Activated T-cell treated with anti-CD3 and anti-CD28 coated beads, Interleukin-2, amount 50 U/mL, for 24 hours (primary cell): ENCODE measurements at places on chromosomes 12 and 14.

- DNase-seq = no peak
These were observed 258.7 kb upstream of the BTG1 start for GRCh38 chr12:92404259-92404894.

- no peak for DNase-seq
These were observed 60.6 kb downstream of the PTPRB start for GRCh38 chr12:70576341-70577282.

DNA sequence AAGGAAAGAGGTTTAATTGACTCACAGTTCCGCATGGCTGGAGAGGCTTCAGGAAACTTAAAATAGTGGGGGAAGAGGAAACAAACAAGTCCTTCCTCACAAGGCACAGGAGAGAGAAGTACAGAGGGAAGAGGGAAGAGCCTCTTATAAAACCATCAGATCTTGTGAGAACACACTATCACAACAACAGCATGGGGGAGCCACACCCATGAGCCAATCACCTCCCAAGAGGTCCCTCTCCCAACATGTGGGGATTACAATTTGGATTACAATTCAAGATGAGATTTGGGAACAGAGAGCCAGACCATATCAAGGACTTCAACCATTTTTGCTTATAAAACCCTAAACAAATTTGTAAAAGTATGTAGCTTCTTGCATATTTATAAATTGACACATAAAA is 45.8 kb downstream of the SLCO1C1 start:
- no peak for DNase-seq

- DNase-seq = peak; percentile 64
These were observed 12.2 kb downstream of the TEP1 start for GRCh38 chr14:20400965-20401593.

- no peak for DNase-seq
These were observed 64.3 kb downstream of the DAD1 start for GRCh38 chr14:22524784-22525161.

DNA sequence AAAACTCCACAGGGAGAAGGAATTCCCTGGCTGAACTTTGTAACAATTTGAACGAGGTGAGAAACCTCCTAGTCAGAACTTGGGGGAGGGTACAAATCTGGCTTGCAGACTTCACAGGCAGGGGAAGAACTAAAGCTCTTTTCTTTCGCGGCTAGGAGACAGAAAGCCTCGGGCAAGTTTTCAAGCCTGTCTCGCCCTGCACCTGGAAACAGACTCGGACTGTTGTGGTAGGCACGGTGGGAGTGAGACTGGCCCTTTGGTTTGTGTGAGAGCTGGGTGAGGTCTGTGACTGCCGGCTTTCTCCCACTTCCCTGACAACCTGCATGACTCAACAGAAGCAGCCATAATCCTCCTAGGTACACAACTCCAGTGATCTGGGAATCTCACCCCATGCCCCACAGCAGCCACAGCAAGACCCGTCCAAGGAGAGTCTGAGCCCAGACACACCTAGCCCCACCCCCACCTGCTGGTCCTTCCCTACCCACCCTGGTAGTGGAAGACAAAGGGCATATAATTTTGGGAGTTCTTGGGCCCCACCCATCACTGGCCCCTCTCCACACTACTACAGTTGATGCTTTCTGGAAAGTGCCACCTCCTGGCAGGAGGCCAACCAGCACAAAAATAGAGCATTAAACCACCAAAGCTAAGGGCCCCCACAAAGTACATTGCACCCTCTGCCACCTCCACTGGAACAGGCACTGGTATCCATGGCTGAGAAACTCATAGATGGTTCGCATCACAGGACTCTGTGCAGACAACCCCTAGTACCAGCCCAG is 102.7 kb upstream of the ST8SIA1 start:
- no peak for DNase-seq

- no peak for DNase-seq
These were observed 65.9 kb upstream of the OTOGL start for GRCh38 chr12:80033448-80033847.

DNA sequence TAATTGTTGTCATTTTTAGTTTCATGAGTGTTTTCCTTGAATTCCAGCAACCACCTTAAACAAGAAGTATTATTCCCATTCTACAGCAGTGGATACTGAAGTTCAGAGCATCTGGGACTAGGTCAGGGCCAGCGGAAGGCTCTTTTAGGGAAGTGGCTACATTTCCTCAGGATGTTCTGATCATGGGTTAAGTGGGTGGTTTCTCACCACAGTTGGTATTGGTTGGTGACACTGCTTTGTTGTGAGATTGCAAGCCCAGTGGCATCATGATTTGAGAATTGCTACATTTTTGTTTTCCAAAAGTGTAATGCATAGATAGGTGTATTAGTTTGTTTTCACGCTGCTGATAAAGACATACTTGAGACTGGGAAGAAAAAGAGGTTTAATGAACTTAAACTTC is 47.1 kb downstream of the SYNE2 start:
- DNase-seq = no peak

DNA sequence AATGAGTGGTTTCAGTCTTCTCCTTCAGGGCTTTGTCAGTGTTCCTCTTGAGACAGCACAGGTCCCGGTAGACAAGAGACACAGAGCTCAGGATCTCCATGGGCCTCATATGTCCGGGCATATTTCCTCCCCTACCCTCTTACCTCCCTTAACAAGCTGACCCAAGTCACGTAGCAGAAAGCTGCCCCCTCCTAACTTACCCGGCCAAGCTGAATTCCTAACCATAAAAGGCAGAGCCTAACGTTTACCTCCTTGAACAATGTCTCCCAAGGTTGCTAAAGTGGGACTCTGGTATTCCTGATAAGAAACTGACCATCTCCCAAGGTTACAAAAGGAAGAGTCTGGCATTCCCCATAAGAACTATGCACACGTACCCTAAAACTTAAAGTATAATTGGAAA is 182.2 kb upstream of the USP15 start:
- no peak for DNase-seq

DNA sequence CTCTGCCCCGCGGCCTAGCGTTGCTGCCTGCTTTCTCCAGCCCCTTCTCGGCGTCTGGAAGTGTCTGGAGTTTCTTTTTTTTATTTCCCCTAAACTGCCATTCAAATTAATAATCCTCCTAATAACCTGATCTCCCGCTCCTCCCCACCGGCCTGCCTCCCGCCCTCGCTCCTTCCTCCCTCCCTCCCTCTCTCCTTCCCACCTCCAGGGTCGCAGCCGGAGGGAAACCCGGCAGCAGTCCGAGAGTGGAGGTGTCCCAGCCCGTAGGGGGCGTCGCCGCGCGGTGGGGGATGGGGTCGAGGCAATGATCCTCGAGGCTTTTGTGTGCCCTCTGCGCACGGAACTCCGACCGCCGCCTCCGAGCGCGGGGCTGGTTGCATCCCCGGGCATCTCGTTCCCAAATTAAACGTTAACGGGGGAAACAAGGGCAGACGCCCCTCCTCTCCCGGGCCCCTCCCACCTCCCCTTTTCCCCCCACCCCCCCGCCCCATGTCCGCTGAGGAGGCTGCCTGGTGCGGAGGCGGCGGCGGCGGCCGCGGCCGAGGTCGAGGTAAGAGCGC is 1.0 kb upstream of the SOCS2 start:
- DNase-seq = peak; percentile 81

GRCh38 chr12:78359520-78359919 is 505.1 kb upstream of the SYT1 start:
- DNase-seq = no peak

DNA sequence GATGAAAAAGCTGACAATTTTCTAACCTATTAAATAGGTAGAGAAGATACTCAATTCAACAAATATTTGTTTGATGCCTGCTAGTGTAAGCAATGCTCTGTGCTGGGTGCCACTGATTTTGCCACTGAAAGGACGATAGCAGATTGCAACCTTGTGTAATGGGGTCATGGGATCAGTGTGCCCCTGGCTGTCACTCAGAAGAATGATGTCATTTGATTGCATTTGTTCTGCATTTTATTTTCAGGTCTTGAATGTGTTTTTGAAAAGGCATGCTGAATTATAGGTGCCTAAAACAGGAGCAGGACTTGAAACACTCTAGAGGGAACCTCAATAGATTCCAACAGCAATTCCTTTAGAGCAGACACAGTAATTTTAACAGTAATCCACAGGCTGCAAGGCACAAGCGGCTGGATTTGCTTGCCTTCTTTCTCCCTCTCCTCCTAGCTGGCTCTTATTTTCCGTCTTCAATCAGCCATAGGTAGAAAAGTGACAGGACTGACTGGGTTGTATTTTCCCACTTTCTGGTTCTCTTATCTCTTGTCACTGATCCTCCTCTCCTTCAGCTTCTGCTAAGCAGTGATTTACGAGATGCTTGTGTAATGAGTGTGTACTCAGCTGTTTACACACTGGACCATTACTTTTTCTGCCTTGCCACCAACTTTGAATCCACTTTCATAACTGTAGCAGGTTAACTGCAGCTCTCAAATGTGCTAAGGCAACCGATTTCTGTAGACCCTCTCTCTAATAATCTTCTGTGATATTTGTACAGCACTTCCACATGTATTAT is 4.1 kb downstream of the PLXNC1 start:
- no peak for DNase-seq

- no peak for DNase-seq
These were observed 37.9 kb downstream of the RHOF start for GRCh38 chr12:121755591-121755990.

DNA sequence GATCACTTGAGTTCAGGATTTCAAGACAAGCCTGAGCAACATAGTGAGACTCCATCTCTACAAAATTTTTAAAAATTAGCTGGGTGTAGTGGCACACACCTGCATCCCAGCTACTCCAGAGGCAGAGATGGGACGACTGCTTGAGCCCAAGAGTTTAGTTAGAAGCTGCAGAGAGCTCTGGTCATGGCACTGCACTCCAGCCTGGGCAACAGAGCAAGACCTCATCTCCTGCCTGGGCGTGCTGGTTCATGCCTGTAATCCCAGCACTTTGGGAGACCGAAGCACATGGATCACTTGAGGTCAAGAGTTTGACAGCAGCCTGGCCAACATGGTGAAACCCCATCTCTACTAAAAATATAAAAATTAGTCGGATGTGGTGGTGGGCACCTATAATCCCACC is 20.2 kb downstream of the CLIP1 start:
- DNase-seq = no peak

- DNase-seq = no peak
These were observed 7.7 kb downstream of the TNFAIP2 start for GRCh38 chr14:103130965-103131364.

DNA sequence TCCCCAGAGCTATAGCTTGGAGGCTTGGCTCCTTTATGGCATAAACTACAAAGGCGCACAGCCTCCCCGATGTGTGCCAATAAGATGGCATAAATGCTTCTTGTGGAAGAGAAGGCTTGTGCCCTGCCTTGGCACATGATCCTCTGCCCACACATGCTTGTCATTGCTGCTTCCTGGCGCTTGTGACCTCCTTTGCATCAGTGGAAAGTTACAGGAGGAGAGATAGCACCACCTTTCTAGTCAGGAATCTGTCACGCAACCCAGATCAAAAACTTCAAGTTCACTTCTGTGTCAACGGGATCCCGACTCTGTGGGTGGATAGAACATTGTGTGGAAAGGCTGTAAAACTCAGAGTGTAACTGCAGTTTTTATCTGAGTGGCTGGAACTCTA is 183.8 kb upstream of the HIF1A start:
- DNase-seq = peak; percentile 75

- no peak for DNase-seq
These were observed 19.1 kb downstream of the WDR20 start for GRCh38 chr14:102158797-102159196.

- no peak for DNase-seq
These were observed 151.8 kb upstream of the GARIN6 start for GRCh38 chr12:99495799-99496198.

DNA sequence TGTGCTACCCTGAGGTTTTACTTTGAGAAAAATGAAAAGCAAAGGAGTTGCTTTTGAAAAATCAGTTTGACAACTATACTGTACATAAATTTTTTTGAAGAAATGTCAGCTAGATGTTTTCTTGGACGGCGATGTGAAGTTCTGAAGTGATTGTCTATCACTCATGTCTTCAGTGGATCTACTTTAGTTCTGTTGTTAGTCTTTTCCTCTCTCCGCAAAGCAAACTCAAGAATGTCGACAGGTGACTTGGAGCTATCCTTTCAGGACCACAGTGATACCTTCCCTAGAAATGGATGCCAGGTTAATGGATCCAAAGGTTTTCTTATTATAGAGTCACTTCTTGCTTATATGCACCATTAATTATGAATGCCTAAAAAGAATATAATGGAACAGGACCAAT is 1.2 kb downstream of the PTPRO start:
- no peak for DNase-seq

DNA sequence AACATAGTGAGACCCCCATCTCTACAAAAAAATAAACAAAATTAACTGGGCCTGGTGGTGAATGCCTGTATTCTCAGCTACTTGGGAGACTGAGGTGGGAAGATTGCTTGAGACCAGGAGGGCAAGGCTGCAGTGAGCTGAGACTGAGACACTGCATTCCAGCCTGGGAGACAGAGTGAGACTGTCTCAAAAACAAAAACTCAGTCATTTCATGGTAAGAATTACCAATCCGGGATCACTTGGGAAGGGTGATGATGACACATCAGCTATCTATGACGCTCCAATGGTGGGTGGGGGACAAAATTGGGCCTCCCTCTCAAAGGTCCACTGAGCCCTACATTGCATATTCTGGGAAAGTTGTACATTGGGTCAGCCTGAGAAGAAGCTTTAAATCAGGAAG is 47.7 kb downstream of the SERPINA3 start:
- no peak for DNase-seq

DNA sequence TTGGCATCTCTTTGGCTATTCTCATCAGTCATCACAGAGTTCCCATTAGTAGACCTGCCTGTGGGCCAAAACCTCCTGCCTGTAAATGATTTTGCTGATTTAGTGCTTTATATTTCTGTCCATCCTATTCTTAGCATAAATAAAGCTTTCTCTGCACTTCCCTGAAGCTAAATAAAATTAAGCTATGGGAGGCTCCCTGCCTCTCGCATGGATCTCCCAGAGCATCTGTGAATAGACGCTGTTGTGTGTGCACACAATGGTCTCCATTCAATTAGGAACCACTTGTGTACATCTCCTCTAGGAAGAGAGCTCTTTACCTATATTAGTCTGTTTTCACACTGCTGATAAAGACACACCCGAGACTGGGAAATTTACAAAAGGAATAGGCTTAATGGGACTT is 80.4 kb downstream of the PPFIBP1 start:
- no peak for DNase-seq

DNA sequence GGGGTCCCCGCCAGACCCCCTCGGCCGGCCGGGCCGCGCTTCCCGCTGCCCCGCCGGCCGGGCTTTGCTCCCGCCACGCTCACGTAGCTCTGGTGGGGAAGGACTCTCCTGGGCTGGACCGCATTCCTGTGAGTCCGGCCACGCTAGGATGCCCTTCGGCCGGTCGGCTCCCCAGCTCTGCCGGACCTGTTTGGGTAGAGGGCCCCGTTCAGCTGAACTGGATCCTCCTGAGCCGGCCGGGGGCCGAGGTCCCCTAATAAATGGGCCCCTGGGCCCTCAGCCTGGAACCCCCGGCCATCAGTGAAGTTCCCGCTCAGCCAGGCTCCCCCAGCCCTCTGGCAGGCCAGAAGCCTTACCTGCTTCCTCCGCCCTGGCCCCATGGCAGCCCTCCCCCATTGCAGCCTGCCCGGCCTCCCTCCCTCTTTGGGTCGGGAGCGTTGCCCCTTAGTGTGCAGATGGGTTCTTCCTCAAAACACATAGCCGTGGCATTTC is 593 bp downstream of the UNC119B start:
- peak; percentile 57 for DNase-seq
